ENCODE measurements at places on chromosomes 5 and 9. TPM values are rescaled to one million over a fixed set of nuclear protein-coding genes. Genes with fewer than 3 reads are reported as not detected.

The PCDHGB2 gene
- 5.9 TPM for total RNA-seq

The FAM169A gene
- 0.19 TPM for total RNA-seq

The ADAMTS13 gene
- 1.8 TPM for total RNA-seq

The PDCD1LG2 gene
- total RNA-seq = 13.0 TPM

The NR2F1-AS1 gene
- total RNA-seq = 9.8 TPM

The MEIKIN gene
- total RNA-seq = 0.06 TPM

The PDZD2 gene
- 0.19 TPM for total RNA-seq

The MARCHF11 gene
- total RNA-seq = not detected

The RPS23 gene
- 4,129 TPM for total RNA-seq

The GFRA3 gene
- not detected for total RNA-seq

The RMI1 gene
- total RNA-seq = 6.3 TPM

Data from aortic smooth muscle cell (primary cell).